ENCODE measurements at places on chromosomes 11 and 22.

DNA sequence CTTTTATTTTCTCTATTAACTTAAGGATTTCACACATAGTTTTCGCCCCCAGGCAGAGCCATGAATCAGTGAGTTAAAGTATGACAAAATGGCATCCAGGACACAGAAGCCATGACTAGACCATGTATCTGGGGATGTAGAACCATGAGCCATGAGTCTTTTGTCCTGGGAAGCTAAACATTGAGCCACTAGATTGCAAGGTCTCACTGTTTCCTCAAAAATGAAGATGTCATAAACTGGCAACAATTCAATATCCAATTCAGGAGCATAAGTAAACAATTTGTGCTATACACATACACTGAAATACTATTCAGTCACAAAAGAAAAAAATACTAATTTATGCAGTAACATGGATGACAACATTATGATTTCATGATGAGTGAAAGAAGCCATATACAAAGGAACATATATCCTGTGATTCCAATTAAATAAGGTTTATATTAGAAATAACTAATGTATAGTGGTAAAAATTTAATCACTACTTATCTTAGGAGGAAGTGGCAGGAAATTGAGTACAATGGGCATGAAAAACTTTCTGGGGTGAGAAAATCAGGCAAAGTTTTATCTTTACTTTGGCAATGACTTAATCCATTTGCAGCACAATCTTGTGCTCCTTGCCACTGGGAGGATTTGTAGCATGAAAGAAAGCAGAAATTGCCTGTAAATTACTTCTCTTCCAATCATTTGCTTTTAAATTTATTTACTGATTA is 28.5 kb upstream of the CARD16 start:
- no peak for DNase-seq
- H3K27me3 ChIP-seq: peaks cover 9% of the 10 kb centered on the region
- H3K36me3 ChIP-seq: no peaks in the 10 kb centered on the region

- DNase-seq: no peak
- H3K4me3 ChIP-seq: no peak overlapping the region
- peaks cover 15% of the 10 kb centered on the region for H3K4me1 ChIP-seq
- no peak overlapping the region for H3K27ac ChIP-seq
- H3K27me3 ChIP-seq: peaks cover 10% of the 10 kb centered on the region
These were observed 77.0 kb upstream of the NCAM1 start for GRCh38 chr11:112884012-112884767.

- H3K27me3 ChIP-seq: no peaks in the 10 kb centered on the region
- peaks cover 15% of the 10 kb centered on the region for H3K36me3 ChIP-seq
- peaks cover 29% of the 10 kb centered on the region for H3K4me1 ChIP-seq
- no peak overlapping the region for H3K27ac ChIP-seq
- H3K4me3 ChIP-seq: no peak overlapping the region
These were observed 156.3 kb downstream of the COMMD9 start for GRCh38 chr11:36132940-36133339.

GRCh38 chr11:83656796-83657330 is 370.7 kb upstream of the CCDC90B start:
- H3K4me3 ChIP-seq: no peak overlapping the region
- H3K27me3 ChIP-seq: no peaks in the 10 kb centered on the region
- no peaks in the 10 kb centered on the region for H3K36me3 ChIP-seq
- no peak overlapping the region for H3K27ac ChIP-seq

GRCh38 chr11:123330071-123330470 is 100.0 kb upstream of the GRAMD1B start:
- no peaks in the 10 kb centered on the region for H3K27me3 ChIP-seq
- DNase-seq: no peak
- no peaks in the 10 kb centered on the region for H3K36me3 ChIP-seq

- peaks cover 31% of the 10 kb centered on the region for H3K27me3 ChIP-seq
- H3K4me3 ChIP-seq: no peak overlapping the region
- DNase-seq: no peak
- H3K4me1 ChIP-seq: peaks cover 12% of the 10 kb centered on the region
- H3K27ac ChIP-seq: no peak overlapping the region
- no peaks in the 10 kb centered on the region for H3K36me3 ChIP-seq
These were observed 43.5 kb upstream of the DAGLA start for GRCh38 chr11:61636676-61637075.

DNA sequence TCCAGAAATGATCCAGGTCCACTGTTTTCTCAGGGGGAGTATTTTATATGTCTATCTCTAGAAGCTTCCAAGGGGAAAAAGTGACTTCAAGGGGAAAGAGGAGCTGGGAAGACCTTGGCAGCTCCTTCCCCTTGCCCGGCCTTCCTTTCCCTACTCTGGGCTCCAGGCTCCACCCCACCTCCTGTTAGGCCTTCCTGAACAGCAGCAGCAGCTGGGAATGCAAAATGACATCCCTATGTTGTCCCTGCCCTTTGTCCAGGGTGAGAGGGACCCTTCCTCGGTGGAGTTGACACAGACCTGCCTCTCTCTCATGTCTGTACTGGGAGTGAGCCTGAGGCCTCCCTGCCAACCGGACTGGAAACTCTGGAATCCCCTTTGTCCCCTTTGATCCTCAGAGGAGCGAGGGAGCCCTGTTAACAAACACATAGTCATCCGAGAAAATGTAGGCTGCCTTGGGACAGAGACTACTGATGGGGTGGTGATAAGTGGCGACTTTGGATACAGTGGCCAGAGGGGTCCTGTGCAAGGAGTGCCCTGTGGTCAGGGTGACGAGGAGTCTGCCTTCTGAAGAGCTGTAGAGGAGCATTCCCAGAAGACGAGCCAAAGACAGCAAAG is 9.0 kb upstream of the MALAT1 start:
- peaks cover 99% of the 10 kb centered on the region for H3K4me1 ChIP-seq
- peaks cover 9% of the 10 kb centered on the region for H3K27me3 ChIP-seq
- peak overlapping the region; percentile 100 for H3K27ac ChIP-seq

GRCh38 chr11:62897311-62897710 is 16.6 kb downstream of the SLC3A2 start:
- peak overlapping the region; percentile 52 for H3K27ac ChIP-seq
- no peaks in the 10 kb centered on the region for H3K36me3 ChIP-seq
- no peak overlapping the region for H3K4me3 ChIP-seq
- H3K27me3 ChIP-seq: peaks cover 49% of the 10 kb centered on the region
- DNase-seq: no peak

GRCh38 chr11:74299015-74299414 is 12.4 kb downstream of the P4HA3 start:
- H3K4me1 ChIP-seq: no peaks in the 10 kb centered on the region
- no peaks in the 10 kb centered on the region for H3K36me3 ChIP-seq
- H3K27ac ChIP-seq: no peak overlapping the region
- H3K4me3 ChIP-seq: no peak overlapping the region
- no peak for DNase-seq

DNA sequence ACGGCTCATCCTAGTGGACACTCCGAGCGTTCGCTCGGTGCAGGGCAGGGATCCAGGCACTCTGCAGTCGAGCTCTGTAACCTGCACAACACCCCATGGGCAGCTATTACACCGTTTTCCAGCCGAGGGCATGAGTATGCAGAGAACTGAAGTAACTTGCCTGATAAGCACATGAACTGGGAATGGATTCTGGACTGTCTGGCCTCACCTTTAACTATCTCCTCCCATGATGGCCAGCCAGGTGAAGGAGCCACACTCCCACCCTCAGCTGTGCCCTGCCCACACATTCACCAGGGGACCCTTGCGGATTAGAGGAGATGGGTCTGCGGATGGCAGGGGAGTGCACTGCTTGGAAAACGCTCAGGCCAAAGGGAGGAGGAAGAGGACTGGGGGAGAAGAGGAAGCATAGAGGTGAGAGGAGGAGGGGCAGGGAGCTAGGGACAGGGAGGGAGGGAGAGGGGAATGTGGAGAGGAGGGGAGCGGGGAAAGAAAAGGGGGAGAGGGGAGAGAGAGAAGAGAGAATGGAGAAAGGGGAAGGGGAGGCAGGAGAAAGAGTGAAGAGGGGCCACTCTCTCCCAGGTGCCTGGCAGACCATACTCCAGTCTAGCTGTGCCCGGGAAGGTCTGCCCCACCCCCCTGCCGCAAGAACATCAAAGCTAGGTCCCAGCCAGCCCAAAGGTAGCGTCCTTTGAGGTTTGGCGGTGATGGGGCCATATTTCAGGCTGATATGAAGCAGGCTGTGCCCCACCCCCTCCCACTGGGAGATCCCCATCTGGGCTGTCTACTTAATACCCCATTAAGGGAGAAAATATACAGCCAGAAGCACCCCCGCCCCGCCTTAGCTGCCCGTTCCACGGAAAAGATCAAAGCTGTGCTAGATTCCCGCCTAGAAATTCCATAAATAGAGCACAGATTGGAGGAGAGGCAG is 33.2 kb upstream of the TCF20 start:
- peak overlapping the region; percentile 39 for H3K4me3 ChIP-seq
- H3K27me3 ChIP-seq: peaks cover 56% of the 10 kb centered on the region
- DNase-seq: peak; percentile 56
- H3K36me3 ChIP-seq: no peaks in the 10 kb centered on the region
- H3K4me1 ChIP-seq: peaks cover 58% of the 10 kb centered on the region
- H3K27ac ChIP-seq: no peak overlapping the region

DNA sequence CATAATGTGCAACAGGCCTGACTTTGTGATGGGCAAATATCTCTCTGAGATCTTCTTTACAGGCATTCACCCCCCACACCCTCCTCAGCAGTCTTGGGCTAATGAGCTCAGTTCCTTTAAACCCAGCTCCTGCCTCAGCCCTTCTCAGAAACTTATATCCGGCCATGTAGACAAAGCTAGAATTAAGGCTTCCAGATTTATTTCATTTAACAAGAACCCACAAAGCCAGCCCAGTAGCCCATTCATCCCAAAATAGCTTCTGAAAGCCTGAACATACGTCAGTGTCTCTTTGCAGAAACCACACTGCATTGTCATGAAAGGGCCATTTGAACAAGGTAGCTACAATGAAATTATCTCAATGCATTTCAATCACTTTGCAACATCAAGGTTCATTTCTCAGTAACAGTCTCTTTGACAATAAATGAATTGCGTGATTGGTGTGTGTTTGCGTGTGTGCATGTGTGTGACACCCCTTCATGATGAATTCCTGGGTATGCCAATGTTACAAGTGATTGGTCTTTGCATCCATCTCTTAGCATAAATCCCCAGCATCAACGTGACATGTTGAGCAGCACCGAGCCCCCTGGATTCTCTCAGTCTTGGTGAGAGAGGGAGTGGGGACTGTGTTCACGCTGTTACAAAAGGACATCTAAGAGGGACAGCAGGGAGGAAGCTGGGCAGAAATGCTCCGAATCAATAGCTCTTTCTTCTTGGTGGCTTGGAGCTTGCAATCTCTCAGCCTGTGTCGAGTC is 299.6 kb downstream of the KIRREL3 start:
- peaks cover 43% of the 10 kb centered on the region for H3K4me1 ChIP-seq
- H3K36me3 ChIP-seq: no peaks in the 10 kb centered on the region
- no peak for DNase-seq

DNA sequence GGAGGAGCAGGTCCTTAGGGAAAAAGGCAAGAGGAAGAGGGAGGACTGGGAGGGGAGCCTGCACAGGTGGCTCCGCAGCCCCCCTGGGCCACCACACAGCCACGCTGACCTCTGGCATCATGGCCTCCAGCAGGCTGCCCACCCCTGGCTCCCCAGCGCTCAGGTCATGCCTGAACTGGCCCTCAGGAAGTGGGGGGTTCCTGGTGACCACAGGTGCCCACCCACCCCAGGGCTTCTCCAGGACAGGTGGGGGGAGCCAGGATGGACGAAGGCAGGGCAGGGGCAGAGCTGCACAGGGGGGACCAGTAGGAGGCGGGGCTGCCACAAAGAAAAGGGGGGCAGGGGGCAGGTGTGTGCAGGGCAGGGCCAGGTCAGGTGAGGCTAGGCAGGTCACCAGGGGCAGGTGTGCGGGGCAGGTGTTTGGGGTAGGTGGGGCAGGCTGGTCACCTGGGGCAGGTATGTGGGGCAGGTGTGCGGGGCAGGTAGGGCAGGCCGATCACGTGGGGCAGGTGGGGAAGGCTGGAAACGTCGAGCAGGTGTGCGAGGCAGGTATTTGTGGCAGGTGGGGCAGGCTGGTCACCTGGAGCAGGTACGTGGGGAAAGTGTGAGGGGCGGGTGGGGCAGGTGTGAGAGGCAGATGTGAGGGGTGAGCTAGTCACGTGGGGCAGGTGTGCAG is 997 bp downstream of the DEAF1 start:
- peaks cover 3% of the 10 kb centered on the region for H3K27me3 ChIP-seq
- no peak overlapping the region for H3K27ac ChIP-seq
- peaks cover 61% of the 10 kb centered on the region for H3K4me1 ChIP-seq
- H3K4me3 ChIP-seq: peak overlapping the region; percentile 81
- no peak for DNase-seq
- H3K36me3 ChIP-seq: no peaks in the 10 kb centered on the region

DNA sequence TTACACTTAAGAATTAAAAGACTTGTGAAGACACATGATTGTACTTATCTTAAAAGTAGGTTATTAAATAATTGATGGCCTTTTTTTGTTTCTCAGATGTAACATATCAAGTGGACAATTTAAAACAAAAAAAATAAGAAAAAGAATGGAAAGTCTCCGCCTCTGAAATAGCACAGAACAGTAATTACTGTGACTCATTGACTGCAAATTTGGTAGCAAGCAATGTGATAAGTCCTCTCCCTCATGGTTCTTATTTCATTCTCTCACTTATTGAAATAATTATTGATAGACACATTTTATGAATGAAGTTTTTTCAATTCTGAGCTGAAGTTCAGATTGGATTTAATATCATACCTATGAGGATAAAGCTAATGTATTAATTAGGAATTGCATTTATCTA is 717.9 kb upstream of the LUZP2 start:
- no peaks in the 10 kb centered on the region for H3K36me3 ChIP-seq
- H3K27ac ChIP-seq: no peak overlapping the region
- H3K4me1 ChIP-seq: no peaks in the 10 kb centered on the region
- no peaks in the 10 kb centered on the region for H3K27me3 ChIP-seq
- no peak overlapping the region for H3K4me3 ChIP-seq
- no peak for DNase-seq

DNA sequence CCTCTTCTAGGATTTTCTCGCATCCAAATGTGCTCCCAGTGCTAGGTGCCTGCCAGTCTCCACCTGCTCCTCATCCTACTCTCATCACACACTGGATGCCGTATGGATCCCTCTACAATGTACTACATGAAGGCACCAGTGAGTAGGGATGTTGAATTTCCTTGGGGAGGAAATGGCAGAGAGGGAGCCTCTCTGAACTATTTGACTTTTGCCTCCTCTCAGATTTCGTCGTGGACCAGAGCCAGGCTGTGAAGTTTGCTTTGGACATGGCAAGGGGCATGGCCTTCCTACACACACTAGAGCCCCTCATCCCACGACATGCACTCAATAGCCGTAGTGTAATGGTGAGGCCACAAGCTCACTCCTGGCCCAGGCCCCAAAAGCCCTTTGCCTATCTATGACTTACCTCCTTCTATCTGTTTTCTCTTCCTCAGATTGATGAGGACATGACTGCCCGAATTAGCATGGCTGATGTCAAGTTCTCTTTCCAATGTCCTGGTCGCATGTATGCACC is 2.5 kb downstream of the TAF10 start:
- no peak for DNase-seq
- H3K27me3 ChIP-seq: peaks cover 3% of the 10 kb centered on the region
- H3K4me1 ChIP-seq: no peaks in the 10 kb centered on the region
- peaks cover 37% of the 10 kb centered on the region for H3K36me3 ChIP-seq
- H3K27ac ChIP-seq: peak overlapping the region; percentile 96

GRCh38 chr22:41003066-41003465 is 51.9 kb downstream of the RBX1 start:
- no peaks in the 10 kb centered on the region for H3K36me3 ChIP-seq
- no peak overlapping the region for H3K4me3 ChIP-seq
- DNase-seq: no peak
- peaks cover 7% of the 10 kb centered on the region for H3K27me3 ChIP-seq
